Activated CD4-positive, alpha-beta memory T cell treated with anti-CD3 and anti-CD28 coated beads, Interleukin-2, amount 10 ng/mL, durations not matched to agents 7 days and 5 days (primary cell): ENCODE measurements at places on chromosomes 3 and 15. TPM values are rescaled to one million over a fixed set of nuclear protein-coding genes. Genes with fewer than 3 reads are reported as not detected.

- no peak for DNase-seq
Observed at GRCh38 chr3:189058071-189058470, 113.7 kb upstream of the TPRG1 start.

GRCh38 chr3:5187920-5188418 is 462 bp downstream of the EDEM1 start:
- DNase-seq, result peak; percentile 61

DNA sequence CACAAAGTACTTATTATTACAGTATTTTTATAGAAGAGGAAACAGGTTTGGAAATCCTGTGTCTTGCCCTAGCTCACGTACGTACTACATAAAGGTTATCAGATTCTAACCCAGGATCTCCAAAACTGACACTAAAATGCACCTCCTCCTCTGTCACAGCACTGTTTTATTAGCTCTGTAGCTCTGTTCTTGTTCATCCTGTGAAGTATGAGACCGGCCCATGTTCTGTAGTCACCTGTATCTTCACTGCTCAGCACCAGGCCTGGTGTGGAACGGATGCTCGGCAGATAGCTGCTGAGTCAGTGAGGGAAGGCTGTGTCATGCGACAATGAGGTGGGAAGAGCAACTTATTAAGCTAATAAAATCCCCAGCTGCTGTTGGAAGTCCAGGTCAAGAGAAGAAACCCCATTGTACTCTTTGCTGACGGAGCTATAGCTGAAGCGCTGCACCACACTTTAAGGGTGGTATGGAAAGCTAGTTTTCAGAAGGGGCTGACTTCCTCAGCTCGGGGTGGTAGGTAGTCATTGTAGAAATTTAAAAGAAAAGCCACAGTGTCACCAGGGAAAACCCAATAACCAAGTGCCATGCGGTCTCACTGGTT is 22.8 kb downstream of the BCL2A1 start:
- DNase-seq, result no peak

- no peak for DNase-seq
Observed at GRCh38 chr3:62103531-62103930, 269.8 kb downstream of the FEZF2 start.

- DNase-seq, result no peak
Observed at GRCh38 chr3:41874022-41874421, 87.9 kb downstream of the ULK4 start.

GRCh38 chr3:187098923-187099512 is 40.3 kb downstream of the RPL39L start:
- DNase-seq, result no peak

The SCN11A gene
- not detected for total RNA-seq

The ITIH1 gene
- total RNA-seq, result not detected

The CCNB2 gene
- 96.3 TPM for total RNA-seq
